ENCODE measurements at places on chromosomes 5 and 9.
A peak's percentile ranks its signal among the peaks of the same experiment; 100 is the strongest.

DNA sequence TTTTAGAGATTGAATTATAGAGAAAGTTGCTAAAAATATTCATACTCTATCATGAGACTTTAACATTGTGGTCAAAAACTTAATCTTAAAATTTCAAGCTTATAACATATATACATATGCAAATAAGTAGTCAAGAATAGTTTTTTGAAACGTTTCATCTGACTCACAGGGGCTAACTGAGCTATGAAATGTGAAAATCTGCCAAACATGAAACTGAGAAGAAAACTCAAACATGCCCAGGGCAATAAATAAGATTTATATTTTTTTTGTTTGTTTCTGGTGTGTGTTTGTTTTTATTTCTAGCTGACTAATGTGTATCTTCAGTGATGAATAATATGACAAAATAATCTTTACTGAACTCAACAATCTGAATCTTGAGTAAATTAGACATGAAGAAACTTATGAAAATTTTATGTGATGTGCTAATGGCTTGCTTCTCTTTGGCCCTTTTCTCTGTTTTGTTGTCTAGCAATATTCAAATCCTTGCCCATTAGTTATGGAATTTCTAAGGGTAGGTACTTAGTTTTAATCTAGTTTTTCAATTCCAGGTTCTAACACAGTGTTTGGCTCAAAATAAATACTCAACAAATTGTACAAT lies 99.9 kb downstream of the FAM174A start:
- no peak for DNase-seq

DNA sequence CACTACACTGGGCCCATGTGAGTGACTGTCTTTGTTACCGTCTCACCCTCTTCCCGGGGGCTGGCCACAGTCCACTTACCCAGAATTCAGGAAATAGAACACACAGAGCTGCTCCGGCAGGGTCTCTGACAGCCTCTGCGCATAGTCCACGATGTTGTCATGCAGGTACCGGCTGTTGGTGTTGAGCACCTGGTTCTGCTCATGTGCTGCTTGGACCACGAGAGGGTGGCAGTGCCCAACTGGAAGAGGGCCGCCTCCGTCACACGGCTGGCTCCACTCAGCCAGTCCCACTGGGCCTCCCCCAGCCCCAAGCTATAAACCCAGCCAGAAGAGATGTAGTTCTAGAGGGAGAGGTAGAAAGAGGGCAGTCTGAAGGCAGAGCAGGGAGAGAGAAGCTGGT lies 2.7 kb downstream of the PHYKPL start:
- no peak for DNase-seq

DNA sequence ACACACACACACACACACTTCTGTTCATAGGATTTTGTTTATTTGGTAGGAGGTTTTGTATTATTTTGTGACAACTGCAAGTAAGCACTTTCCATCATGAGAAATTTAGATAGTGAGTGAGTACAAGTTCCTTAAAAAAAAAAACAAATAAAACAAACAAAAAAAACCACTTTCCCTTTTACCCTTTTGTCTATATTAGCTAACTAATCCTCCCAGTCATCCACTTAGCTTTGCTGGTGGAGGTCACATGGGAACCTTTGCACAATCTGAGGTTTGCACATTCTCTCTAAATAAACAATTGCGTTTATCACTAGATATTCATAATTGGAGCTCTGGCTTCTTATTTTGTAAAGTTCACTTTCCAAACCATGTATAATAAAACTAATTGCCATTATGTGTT lies 6.8 kb downstream of the ITGA1 start:
- DNase-seq: peak; percentile 47

- no peak for DNase-seq
Measured at GRCh38 chr5:173457482-173457881, 129.3 kb upstream of the STC2 start.

DNA sequence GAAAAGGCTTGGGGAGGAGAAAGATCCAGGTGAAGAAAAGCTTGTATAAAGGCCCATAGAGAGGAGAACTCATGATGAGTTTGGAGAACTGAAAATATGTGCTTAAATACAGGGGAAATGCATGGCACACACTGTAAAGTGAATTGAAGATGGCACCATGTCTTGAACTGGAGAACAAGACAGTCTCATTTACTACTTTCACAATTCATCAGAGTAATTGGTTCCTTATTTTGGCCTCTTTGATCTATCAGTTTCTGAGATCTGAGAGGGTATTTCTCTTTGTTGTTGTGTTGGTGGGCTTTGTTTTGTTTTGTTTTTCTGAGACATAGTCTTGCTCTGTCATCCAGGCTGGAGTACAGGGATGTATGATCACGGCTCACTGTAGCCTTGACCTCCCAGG lies 98.2 kb downstream of the CEMIP2 start:
- no peak for DNase-seq

- no peak for DNase-seq
Measured at GRCh38 chr5:68962757-68963484, 130.9 kb upstream of the SLC30A5 start.

Measured in upper lobe of left lung (tissue), 6 donors.